ENCODE measurements at places on chromosomes 6 and 20.

GRCh38 chr6:96814625-96815024, 22.7 kb downstream of the GPR63 start:
- no peak for DNase-seq

- peak; percentile 58 for DNase-seq
Measured at GRCh38 chr6:32432050-32432450, 7.6 kb upstream of the HLA-DRA start.

- peak; percentile 70 for DNase-seq
Measured at GRCh38 chr6:37919417-37920157, 100.1 kb downstream of the ZFAND3 start.

DNA sequence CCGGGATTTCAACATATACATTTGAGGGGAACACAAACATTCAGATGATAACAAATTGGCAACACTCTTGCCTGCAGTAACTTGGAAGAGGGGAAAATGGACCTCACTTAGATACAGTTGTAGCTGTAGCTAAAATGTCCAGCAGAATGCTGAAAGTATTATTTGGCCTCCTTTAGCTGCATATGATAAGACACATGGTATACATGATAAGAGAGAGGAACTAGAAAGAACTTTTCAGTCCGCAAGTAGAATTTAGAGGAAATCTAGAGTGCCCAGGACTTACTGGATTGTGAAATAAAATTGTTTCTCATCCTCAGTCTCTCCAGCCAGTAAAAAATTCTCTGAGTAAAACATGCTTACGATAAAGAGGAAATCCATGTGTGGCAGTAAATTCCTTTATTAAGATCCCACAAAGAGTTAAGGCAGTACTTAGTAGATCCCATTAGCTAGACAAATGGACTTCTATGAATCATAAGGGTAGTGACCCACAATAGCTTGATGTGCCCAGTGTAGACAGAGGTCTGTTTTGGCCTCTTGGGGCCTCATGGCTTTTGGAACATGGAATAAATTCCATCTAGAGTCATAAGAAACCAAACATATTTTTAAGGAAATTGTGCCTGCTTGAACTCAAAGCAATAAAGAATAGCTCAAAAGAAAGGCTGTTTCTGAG, 87.9 kb upstream of the RBM24 start:
- peak; percentile 65 for DNase-seq

DNA sequence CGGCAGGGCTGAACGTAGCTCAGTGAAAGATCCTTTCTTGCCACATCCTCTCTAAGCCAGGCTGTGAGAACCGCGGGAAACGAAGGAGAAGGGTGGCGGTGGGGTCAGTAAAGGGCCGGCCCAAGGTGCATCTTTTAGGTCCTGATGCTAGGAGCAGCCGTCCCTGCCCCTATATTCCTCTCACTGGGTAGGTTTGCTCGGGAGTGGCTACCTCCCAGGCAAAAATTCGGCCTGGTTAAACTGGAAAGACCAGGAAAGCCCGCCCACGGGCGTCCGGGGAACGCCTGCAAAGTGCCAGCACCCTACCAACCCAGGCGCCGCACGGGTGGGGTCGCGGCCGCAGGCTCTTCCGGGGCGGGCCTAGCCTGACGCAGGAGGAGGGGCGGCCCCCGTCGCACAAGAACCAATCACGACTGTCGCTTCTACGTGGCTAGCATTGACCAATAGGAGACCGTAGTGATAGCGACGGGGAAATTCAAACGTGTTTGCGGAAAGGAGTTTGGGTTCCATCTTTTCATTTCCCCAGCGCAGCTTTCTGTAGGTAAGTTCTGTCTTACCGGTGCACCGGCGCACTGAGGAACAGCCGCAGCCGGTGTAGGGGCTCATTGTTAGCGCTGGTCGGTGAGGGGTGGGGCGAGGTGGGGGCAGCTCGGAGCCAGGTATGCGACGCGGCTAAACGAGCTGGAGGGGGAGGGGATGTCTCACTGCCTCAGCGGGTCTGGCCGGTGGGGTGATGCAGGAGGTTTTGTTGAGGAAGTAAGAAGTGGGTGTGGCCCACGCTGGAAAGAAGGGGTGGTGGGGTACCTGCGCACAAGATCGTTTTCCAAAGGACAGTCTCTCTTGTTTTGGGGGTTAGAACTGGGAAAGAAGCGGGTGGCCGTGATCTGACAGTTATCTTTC, at the start of gene TTK:
TSS of gene TTK (plus strand) at position 477 of the 900 bp plus-strand sequence. CDS start 1,195 bp downstream, outside the sequence.
- peak; percentile 95 for DNase-seq

Data from cardiac muscle cell (in vitro differentiated cells and primary cell).